Endothelial cell of coronary artery (primary cell): ENCODE measurements at places on chromosomes 6 and 20. TPM values are rescaled to one million over a fixed set of nuclear protein-coding genes. Genes with fewer than 3 reads are reported as not detected.

GRIK2 gene
- 1.3 TPM in 1 of 2 replicates, not detected in the other for total RNA-seq

POPDC3 gene
- 0.19 and 0.90 TPM in 2 replicates for total RNA-seq

C6orf163 gene
- total RNA-seq = 2.1 TPM in 2 replicates

RAE1 gene
- 27.7 TPM in 2 replicates for total RNA-seq

RRAGD gene
- 0.09 TPM in 2 replicates for total RNA-seq

OR2H2 gene
- total RNA-seq = not detected in 2 replicates

LY6G5C gene
- total RNA-seq = 1.1 and 1.3 TPM in 2 replicates

EYA4 gene
- total RNA-seq = under 0.01 and 0.36 TPM in 2 replicates

C6orf58 gene
- 0.18 TPM in 1 of 2 replicates, not detected in the other for total RNA-seq

E2F1 gene
- 5.1 and 9.8 TPM in 2 replicates for total RNA-seq

HSPA1L gene
- total RNA-seq = 0.72 and 0.85 TPM in 2 replicates

SLC17A1 gene
- not detected in 2 replicates for total RNA-seq

ANKS1A gene
- 9.4 and 13.2 TPM in 2 replicates for total RNA-seq

CALHM4 gene
- 0.18 and 0.19 TPM in 2 replicates for total RNA-seq

COL11A2 gene
- total RNA-seq = 0.09 and 0.19 TPM in 2 replicates

CLPSL1 gene
- total RNA-seq = not detected in 2 replicates

TFAP2D gene
- not detected in 2 replicates for total RNA-seq

FKBP1A gene
- 269 and 330 TPM in 2 replicates for total RNA-seq

TBXT gene
- total RNA-seq = not detected in 2 replicates

CPXM1 gene
- total RNA-seq = 0.09 TPM in 1 of 2 replicates, not detected in the other

EDEM2 gene
- 61.8 and 78.2 TPM in 2 replicates for total RNA-seq

HCRTR2 gene
- not detected in 2 replicates for total RNA-seq

BPIFB2 gene
- not detected in 2 replicates for total RNA-seq

LTB gene
- 2.1 and 2.3 TPM in 2 replicates for total RNA-seq

KIF25 gene
- total RNA-seq = not detected in 2 replicates

BPI gene
- not detected in 2 replicates for total RNA-seq

NKAPL gene
- 0.27 and 0.85 TPM in 2 replicates for total RNA-seq

KHDC1L gene
- total RNA-seq = not detected in 2 replicates

SLA2 gene
- total RNA-seq = under 0.01 TPM in 1 of 2 replicates, not detected in the other

KCNQ2 gene
- not detected in 2 replicates for total RNA-seq

SMPDL3A gene
- total RNA-seq = 3.3 and 3.5 TPM in 2 replicates

CRIP3 gene
- not detected in 2 replicates for total RNA-seq

GSTA4 gene
- total RNA-seq = 15.1 and 17.1 TPM in 2 replicates

CD40 gene
- total RNA-seq = 8.0 and 9.5 TPM in 2 replicates

PAK5 gene
- not detected in 2 replicates for total RNA-seq

VPS52 gene
- total RNA-seq = 30.0 and 35.5 TPM in 2 replicates

GTSF1L gene
- total RNA-seq = not detected in 2 replicates

IMPG1 gene
- total RNA-seq = not detected in 2 replicates

SLC52A3 gene
- under 0.01 TPM in 1 of 2 replicates, not detected in the other for total RNA-seq

CST2 gene
- total RNA-seq = not detected in 2 replicates

HLA-DPB1 gene
- 6.3 and 9.2 TPM in 2 replicates for total RNA-seq

GPLD1 gene
- total RNA-seq = 0.18 and 0.19 TPM in 2 replicates

SLC24A3 gene
- 0.19 TPM in 1 of 2 replicates, not detected in the other for total RNA-seq

ADGRG6 gene
- total RNA-seq = 5.3 and 85.2 TPM in 2 replicates

ARFRP1 gene
- 39.6 and 54.9 TPM in 2 replicates for total RNA-seq

KLHDC3 gene
- 83.8 and 110 TPM in 2 replicates for total RNA-seq

AGER gene
- 0.36 and 0.66 TPM in 2 replicates for total RNA-seq

TSBP1 gene
- total RNA-seq = under 0.01 TPM in 1 of 2 replicates, not detected in the other

SLC22A2 gene
- total RNA-seq = under 0.01 TPM in 1 of 2 replicates, not detected in the other

GLO1 gene
- total RNA-seq = 105 and 120 TPM in 2 replicates
